IMR-90 (cell line): ENCODE measurements at places on chromosomes 6 and 20. TPM values are rescaled to one million over a fixed set of nuclear protein-coding genes. Genes with fewer than 3 reads are reported as not detected.

DNA sequence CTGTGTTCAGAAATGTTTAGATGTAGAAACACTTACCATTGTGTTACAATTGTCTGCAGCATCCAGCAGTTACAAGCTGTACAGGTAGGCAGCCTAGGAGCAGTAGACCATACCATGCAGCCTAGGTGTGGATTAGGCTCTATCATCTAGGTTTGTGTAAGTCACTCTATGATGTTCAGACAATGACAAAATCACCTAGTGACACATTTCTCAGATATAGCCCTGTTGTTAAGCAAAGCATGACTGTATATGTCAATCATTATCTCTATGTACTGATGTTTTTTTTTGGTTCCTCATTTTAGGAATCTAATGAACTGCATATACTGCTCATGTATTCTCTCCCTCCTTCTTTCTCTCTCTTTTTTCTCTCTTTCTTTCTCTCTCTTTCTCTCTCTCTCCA, 22.2 kb downstream of the CST8 start:
- no peak for DNase-seq

GRCh38 chr6:13307508-13307995, 20.8 kb downstream of the TBC1D7 start:
- peak; percentile 34 for DNase-seq

DNA sequence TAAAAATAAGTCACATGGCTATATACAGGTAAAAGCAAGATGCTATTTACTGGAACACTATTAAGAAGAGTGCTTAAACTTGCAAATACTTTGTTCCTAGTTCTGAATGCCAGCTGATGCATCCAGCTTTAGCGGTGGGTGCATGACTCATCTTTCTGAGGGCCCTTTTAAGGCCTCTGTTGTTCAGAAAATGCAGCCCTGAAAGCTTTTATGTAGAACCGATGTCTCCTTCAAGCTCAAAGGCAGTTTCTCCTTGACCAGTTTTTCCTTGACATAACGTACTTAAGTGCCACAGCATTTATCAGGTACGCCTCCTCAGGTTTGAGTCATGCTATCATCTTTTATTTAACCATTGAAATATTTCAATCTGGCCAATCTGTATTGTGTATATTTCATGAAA, 82.8 kb downstream of the MLIP start:
- peak; percentile 58 for DNase-seq

- DNase-seq = no peak
Measured at GRCh38 chr20:4084721-4085120, 69.4 kb upstream of the RNF24 start.

- DNase-seq = peak; percentile 27
Measured at GRCh38 chr6:156545931-156546330, 231.2 kb upstream of the ARID1B start.

- DNase-seq = no peak
Measured at GRCh38 chr6:12275107-12275506, 15.1 kb upstream of the EDN1 start.

DNA sequence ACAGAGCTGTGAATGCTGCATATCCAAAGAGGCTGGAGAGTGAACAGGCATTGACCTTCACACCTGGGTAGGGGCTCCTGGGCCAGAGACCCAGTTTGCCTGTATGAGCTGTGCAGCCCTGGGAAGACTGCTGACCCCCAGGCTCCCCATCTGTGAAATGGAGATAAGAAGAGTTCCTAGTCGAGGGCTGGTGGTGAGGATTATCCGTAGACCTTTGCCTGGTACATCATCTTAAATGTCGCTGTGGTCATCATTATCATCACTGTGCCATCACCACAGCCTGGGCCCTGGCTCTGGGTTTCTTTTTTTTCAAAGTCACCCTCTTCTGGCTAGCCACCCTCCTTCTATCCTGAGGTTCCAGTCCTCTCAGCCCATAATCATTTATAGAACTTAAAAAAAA, 12.0 kb downstream of the AGPAT4 start:
- no peak for DNase-seq

GRCh38 chr6:118122801-118123200, 215.7 kb downstream of the SLC35F1 start:
- DNase-seq = no peak

The ENPP5 gene
- total RNA-seq = under 0.01 TPM in 1 of 2 replicates, not detected in the other

The MATN4 gene
- total RNA-seq = not detected in 2 replicates

The NMBR gene
- total RNA-seq = not detected in 2 replicates

The CCM2L gene
- not detected in 2 replicates for total RNA-seq

The FAM83C gene
- not detected in 2 replicates for total RNA-seq

The IP6K3 gene
- total RNA-seq = 0.18 and 0.28 TPM in 2 replicates
